ENCODE measurements at places on chromosomes 5 and 9. TPM values are rescaled to one million over a fixed set of nuclear protein-coding genes. Genes with fewer than 3 reads are reported as not detected.
A peak's percentile ranks its signal among the peaks of the same experiment; 100 is the strongest.

EXD3 gene
- 4.7 TPM for total RNA-seq

- DNase-seq = peak; percentile 64
These were observed 21.3 kb upstream of the AK3 start for GRCh38 chr9:4762108-4762885.

GRCh38 chr5:109451146-109451545 is 41.4 kb upstream of the PJA2 start:
- DNase-seq = no peak

DNA sequence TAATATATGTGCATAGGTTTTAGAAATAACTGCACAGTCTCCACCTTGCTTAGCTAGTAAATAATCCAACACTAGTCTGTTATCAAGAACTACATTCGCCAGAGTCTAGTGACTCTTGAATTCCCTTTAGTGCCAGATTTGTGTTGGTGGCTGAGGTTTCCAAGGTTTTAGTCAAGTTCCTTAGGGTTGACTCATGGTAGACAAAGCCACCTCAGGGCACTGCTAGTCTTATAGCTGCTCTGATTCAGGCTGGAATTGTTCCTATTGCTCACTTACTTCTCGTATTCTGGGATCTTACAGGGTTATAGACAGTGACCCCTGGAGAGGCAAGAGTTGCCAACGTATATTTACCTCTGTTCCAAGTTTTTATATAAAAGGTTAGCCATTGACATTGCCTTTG is 1369.8 kb upstream of the CDH9 start:
- peak; percentile 93 for DNase-seq

DNA sequence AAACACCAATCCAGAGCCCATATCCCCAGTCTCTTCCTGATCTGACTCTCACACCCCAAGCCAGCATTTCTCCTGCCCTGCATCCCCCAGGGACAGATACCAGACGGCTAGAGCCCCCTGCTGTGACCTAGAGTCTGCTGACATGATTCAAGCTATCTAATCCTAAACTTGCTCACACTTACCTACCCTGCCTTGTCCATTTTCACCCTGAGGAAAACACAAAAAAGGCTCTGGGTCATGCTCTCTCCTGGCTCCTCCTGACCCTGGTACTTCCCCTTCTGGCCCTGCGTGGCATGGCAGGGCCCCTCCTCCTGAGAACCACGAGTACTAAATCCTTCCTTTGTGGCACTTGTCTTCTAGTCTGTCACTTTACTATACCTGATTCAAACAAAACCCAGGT is 2.8 kb upstream of the ARRDC1 start:
- DNase-seq = no peak

PRUNE2 gene
- 0.59 TPM for total RNA-seq

GRCh38 chr5:169404223-169404622 is 103.3 kb upstream of the SLIT3 start:
- no peak for DNase-seq

DNA sequence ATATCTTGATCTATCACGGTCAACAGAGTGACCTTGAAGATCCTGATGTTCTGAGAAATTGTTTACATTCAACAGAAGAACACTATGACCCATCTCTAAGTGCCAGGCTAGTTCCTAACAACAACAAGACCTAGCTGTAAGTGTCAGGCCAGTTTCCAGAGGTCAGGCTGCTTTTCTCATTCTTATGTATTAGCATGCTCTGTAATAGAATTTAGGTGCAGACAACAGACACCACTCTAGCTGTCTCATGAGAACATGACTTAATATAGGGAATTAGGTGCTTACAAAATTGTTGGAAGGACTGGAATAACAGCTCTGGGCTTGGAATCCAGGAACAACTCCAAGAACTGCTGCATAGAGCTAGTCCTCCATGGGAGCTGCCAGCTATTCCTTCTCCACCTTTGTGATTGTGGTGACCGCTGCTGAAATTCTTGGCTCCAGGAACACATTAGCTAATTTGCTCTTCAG is 138.7 kb downstream of the SNX18 start:
- DNase-seq = no peak

DNA sequence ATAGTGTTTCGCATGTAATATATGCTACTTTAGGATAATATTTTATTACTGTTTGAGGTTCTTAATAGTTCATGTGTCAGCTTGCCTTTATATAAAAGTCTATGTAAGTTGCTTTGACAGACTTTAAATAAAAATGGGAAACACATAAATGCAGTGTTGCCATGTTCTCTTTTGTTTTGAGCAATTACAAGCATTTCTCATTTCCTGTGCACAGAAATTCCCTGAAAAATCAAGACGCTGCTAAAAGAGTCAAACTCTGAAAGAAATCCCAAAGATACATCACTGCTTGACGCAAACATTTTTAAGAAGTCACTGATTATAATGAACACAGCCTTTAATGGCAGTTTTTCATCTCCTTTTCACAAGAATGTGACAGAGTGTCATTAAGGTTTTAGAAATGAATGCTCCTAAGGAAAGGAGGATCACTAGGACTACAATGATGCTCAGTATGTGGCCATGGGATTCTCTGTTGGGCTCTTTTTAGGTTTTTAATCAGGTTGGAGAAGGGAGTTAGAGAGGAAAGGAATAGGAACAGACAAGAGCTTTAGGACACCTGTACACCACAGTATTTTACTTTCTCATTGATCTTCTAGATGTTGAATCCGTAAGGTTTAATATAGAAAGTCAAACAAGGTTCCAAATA is 29.4 kb downstream of the ZCCHC7 start:
- DNase-seq = no peak

- no peak for DNase-seq
These were observed 122.9 kb downstream of the PDZD2 start for GRCh38 chr5:31761877-31762276.

GRCh38 chr5:2193142-2193541 is 310.4 kb upstream of the IRX4 start:
- no peak for DNase-seq

GRCh38 chr5:77066823-77067442 is 20.2 kb downstream of the ZBED3 start:
- DNase-seq = peak; percentile 29

DNA sequence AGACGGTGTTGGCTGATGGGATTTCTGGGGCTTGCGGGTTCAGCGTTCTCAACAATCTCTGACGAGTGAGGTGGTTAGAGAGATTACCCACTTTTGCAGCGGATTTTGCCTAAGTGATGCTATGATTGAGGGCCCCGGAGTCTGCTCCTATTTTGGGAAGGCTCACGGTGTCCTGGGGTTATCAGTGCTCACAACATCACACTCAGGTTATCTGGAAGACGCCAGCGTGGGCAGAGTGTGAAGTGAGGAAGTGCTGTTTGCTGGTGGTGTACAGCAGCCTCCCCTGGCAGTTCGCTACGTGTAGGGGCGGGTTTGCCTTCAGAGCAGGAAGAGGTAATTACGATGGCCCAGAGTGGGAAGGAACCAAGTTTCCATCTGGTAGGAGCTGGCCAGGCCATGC is 341.2 kb upstream of the IRX2 start:
- DNase-seq = no peak

DNA sequence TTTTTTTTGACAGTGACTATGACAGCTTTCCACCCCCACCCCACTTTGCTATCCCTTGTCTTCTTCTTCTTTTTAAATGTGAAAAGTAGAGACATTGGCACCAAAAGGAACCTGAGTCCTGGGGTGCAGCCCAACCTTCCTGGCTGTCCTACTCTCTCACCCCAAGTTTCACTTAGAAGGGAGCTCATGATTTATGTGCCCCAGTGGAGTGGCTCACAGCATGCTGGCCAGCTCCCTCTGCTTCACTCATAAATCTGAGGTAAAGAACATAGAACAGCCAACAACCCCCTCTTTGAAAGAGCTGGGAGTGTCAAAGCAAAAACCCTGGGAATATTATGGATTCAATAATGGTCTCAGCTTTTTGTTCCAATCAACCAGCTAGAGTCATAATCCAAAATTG is 196.3 kb upstream of the DAPK1 start:
- DNase-seq = no peak

GRCh38 chr9:128104171-128104618 is 23.3 kb downstream of the PTGES2 start:
- DNase-seq = no peak

DNA sequence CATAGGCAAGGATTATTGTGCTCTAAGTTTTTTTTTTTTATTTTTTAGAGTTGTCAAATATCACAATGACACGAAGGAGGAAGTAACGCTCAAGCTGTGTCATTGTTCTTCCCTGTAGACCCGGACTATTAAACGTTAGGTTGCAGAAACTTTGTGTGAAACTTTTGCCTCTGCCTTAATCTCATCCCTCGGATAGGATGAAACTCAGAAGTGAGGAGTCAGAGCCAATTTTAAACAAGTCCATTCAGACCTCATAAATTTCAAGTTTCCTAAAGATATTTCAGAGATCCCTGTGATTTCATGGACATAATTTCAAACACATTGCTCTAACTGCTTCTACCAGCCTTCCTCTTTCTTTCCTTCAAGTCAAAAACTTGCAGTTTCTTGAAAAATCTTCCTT is 98.7 kb upstream of the C6 start:
- no peak for DNase-seq

- no peak for DNase-seq
These were observed 150.8 kb upstream of the GRHPR start for GRCh38 chr9:37271679-37272078.

TEX48 gene
- not detected for total RNA-seq

DNA sequence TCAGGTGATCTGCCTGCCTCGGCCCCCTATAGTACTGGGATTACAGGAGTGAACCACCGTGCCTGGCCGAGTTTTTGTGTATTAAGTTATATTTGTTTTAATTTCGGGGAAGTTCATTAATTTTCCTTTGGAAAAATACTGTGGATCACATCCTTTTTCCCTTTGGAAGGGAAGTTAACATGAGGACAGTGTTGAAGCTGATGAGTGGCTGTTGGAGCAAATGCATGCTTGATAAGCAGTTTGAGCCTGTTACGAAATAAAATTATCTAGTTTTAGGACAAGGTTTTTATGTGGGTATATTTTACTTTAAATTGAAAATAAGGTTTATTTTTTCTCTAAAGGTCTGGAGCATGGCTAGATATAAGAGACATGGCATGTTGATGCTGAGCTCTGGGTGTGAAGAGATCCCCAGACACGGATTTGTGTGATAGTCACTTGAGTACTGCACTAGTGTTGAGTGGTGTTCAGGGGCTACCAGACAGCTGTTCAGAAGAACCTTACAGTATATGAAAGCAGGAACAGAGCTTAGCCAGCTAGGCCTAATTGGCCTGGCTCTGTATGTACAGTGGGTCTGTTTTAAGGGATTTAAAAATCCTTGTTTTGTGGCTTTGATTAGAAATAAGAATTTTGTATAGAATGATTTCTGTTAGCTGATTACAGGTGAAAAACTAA is 17.4 kb downstream of the LMNB1 start:
- no peak for DNase-seq

GRCh38 chr9:93588641-93589609 is 12.5 kb downstream of the PHF2 start:
- no peak for DNase-seq

DNA sequence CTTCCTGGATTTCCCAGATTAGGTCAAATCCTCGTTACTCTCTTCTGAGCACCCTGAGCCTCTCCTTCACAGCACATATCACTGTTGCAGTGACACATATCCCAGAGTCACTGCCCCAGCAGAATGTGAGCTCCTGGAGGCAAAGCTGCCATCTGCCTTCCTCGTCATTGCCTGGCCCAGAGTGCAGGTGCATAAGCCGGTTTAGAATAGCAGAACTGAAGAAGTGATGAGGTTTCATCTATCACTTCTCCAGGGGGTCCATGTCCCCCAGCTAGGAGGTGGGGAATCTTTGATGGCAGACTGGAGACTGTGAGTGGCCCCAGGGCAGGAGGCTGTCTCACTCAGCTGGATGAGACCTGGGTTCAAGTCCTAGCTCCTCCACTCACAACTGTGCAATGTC is 25.8 kb downstream of the NIPAL4 start:
- DNase-seq = no peak

DNA sequence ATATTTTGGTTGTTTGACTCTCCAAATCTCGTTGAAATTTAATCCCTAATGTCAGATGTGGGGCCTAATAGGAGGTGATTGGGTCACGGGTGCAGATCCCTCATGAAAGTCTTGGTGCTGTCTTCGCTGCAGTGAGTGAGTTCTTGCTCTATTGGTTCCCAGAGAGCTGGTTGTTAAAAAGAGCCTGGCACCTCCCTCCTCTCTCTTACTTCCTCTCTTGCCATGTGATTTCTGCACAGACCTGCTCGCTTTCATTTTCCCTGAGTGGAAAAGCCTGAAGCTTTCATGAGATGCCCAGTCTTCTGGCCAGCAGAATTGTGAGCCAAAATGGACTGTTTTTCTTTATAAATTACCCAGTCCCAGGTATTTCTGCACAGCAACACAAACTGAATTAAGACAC is 221.6 kb downstream of the MAT2B start:
- peak; percentile 25 for DNase-seq

- DNase-seq = no peak
These were observed 503.9 kb upstream of the DAB2 start for GRCh38 chr5:39928709-39929108.

DNA sequence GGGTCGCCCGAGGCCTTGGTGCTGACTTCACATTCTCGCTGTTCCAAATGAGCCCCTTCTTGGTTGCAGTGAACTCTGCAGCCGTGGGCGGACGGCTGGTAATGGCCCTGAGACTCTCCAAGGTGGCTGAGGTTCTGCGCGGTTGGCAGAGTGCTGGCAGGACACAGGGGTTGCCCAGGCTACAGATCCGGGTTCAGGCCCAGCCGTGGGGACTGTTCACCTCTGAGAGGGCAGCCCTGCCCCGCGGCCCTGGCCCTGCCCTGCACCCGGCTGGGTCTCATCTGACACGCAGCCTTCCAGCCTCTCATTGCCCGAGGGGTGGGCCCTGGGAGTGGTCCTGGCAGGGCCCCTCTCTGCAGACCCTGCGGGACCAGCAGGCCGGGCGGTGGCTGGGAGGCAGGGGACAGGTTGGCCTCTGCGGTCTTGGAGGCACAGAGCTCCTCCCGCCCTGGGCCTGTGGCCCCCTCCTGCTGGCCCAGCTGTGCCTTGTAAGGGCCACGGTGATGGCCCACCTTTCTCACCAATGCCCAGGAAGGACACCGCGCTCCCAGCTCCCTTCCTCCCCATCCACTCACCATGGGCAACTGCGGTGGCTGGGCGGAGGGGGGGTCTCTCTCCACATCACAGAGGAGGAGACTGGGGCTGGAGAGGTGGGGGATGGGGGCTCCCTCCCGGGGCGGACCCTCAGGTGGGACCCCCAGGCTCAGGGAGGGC is 51.6 kb downstream of the AHRR start:
- no peak for DNase-seq

DNA sequence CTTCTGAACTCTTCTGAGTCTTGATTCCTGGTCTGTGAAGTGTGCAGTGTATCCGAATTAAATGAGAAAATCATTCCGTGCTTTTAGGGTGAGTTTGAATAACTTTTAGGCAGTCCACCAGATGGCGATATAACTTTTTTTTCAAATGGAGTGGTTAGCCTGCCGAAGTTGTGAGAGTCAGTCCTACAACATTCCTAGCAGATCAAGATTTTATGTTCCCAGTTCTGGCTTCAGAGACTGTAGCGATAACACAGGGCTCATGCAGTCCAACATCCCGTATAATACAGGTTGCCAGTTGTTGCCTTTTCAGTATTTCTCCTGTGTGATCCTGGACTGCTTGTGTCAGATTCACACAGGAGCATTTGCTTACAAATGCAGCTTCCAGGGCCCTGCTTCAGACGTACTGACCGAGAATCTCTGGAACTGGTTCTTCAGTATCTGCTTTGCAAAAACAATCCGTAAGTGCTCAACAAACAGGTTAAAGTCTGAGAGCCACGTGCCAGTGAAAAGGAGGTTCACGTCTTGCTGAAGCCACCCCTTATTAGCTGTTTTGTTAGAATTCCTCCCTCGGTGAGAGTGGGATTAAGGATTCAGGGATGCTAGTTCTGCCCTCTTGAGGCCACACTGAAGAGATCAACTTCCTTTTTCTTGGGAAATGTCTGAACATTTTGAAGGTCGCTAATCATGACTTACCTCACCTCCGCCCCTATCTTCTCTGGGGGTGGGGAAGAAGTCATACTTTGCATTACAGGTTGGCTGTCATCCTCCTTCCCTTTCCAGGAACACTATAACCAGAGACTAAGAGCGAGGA is 22.8 kb downstream of the SMIM3 start:
- peak; percentile 62 for DNase-seq
